ENCODE measurements at places on chromosomes 6 and 20.

- DNase-seq, result no peak
Observed at GRCh38 chr6:119459207-119459974, 109.8 kb upstream of the MAN1A1 start.

DNA sequence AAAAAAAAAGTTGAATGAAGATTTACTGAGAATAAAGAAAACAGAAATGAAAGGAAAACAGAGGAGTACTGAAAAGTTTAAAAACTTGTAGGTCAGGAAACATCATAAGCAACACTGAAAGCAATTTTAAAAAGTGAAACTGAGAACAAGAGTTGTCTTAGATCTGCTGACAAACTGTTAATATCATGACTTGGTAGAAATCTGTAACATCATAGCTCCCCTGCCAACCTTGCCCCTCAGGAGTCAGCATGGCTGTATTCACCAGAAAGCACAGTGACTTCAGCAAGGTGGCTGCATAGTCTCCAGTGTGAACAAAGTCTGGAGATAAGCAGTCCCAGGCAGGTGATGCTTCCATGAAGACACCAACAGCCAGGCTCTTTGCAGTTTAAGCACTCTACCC lies 5.3 kb downstream of the NAA20 start:
- no peak for DNase-seq

GRCh38 chr20:47139934-47140535 lies 216.5 kb downstream of the ZMYND8 start:
- DNase-seq, result no peak

DNA sequence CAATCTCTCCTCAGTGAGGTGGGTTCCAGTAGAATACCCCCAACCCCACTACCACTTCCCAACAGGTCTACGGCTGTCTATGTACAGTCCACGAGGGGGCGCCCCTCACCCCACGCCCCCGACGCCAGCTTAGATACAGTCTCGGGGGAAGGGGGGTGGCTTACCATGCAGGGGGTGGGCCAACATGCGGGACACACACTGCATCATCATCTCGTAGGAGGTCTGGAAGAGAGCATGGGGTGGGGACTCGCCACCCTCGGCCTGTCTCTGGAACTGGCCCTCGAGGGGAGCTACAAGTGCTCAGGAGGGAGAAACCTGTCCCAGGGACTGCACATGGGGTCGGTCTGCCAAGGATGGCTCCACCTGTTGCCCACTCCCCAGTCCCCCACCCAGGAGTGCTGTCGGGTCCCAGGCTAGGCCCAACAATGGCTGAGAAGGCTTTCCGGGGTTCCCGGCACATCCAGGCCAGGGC lies 8.5 kb downstream of the MTCH1 start:
- DNase-seq, result no peak

- DNase-seq, result no peak
Observed at GRCh38 chr20:46299078-46299477, 9.2 kb downstream of the CDH22 start.

DNA sequence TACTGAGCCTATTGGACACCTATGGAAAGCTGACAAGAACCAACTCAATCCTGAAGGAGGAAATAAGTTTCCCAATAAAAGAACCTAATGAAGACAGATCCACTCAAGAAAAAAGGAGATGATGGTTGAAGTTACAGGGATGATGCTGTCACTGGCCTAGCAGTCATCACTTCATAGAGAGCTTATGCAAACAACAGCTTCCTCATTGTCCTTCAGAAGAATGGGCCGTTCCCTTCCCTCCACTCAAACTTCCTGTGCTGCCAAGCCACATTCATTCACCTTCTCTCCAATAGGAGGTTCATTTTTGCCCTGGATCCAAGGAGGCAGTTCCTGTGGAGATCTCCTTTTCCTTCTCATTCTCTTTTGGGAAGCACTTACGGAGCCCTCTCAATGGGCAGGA lies 13.8 kb upstream of the PM20D2 start:
- DNase-seq, result no peak

DNA sequence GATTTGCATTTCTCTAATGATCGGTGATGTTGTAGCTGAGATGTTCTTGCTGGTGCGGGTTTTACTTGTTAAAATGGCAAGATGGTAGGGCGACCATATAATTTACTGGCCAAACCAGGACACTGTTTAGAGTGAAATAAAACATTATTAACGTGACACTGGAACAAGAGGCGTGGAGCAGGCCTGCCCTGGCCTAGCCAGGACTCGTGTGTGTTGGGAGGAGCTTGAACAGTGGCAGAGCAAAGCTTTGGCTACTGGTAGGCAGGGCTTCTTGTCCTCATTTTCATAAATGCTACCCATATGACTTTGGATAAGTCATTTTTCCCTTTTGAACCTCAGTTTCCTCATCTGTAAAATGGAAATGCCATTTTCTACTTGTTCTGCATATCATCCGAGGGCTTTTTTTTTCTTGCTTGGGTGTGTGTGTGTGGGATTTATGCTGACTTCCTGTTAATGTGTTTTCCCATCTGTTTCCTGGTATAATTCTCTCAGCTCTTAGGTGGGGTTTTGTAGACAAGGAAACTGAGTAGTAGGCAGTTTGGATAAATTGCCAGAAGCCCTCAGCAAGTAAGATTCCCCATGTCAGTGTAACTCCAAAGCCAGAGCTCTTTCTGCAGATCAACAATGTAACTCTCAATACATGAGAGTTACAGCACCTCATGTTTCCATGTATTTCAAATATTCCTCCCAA lies 81.7 kb downstream of the TOX2 start:
- no peak for DNase-seq

DNA sequence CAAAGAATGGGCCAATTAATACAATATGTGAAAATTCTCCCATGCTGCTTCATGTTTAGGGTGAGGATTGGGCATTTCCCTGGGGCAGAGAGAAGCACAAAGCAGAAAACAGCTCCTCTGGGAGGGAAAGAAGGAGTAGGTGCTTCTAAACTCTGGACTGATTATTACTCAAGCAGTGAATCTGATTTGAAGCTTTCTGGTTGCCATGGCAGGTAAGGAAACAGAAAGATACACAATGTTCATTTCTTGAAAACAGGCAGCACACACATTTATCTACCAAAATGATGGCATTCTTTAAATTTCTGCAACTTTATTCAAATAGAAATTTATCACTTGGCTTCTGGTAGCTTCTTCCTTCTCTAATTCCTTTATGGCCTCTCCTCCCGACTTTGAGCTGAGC lies 305.4 kb upstream of the CHD6 start:
- DNase-seq, result no peak

- peak; percentile 52 for DNase-seq
Observed at GRCh38 chr6:108635505-108636226, 74.9 kb downstream of the FOXO3 start.

GRCh38 chr6:75488033-75488432 lies 5.6 kb downstream of the FILIP1 start:
- no peak for DNase-seq

- no peak for DNase-seq
Observed at GRCh38 chr6:122077603-122078002, 321.8 kb upstream of the HSF2 start.

GRCh38 chr6:135801755-135802465 lies 49.6 kb upstream of the PDE7B start:
- DNase-seq, result no peak

DNA sequence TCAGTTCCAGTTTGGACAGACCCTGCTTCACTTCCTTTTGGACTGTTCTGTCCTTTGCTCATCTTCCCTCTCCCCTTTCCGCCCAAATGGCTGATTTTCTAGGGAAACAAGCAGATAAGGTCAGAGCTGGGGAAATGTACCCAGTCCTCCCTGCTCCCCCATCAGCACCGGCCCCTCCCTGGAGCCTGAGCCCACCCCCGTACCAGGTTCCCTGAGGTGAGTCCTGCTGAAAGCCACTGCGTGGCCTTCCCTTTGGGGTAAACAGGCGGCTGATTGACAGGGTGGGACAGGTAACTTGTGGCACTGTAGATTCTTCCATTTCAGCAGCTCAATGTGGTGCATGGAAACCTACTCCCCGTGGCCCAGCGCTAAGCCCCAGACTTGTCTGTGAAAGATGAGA lies 70.5 kb downstream of the NPEPL1 start:
- DNase-seq, result no peak

GRCh38 chr6:75116946-75117345 lies 88.9 kb downstream of the COL12A1 start:
- DNase-seq, result no peak

DNA sequence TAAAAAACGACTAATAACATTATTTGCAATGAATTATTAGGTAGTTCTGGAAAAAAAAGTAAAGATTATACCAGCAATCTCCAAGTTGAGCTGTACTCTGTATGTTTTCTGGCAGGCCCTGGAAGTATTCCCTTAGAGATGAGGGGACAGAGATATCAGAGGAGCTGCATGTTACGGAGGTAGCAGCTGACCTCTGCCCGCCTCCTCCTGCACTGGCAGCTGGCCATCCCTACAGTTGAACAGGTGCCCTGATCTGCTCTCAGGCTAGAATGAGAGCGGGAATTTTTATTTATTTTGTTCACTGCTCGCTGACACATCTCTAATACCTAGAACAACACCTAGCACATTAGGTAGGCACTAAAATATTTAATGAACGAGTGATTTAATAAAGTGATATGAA lies 23.1 kb downstream of the FBXL4 start:
- DNase-seq, result no peak

DNA sequence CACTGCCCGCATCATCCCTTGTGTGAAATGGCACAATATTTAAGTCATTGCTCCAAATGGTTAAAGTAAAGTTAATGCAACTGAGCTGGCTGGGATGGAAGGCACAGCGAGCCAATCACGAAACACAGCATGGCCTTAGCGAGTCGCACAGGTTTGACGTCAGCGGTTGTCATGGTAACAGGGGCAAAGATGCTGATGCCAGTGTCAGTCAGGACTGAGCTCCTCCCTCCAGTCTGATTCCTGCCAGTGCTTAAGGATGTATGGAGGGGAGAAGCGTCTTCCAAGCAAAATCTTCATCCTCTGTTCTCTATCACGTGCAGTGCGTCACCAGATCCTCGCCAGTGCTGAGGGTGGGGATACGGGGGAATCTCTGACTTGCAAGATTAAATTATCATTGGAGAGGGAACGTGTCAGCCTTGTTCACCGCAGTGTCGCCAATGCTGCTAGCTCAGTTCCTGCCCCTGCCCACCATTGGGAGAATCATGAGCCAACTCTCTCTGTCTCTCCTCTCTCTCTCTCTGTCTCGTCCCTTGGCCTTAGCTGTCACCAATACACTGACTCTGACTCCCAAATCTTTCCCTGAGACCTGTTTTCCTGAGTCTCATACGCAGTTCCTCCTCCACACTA lies 24.5 kb downstream of the TSPYL4 start:
- no peak for DNase-seq

GRCh38 chr6:106520711-106521401 lies 108.4 kb downstream of the RTN4IP1 start:
- DNase-seq, result no peak

DNA sequence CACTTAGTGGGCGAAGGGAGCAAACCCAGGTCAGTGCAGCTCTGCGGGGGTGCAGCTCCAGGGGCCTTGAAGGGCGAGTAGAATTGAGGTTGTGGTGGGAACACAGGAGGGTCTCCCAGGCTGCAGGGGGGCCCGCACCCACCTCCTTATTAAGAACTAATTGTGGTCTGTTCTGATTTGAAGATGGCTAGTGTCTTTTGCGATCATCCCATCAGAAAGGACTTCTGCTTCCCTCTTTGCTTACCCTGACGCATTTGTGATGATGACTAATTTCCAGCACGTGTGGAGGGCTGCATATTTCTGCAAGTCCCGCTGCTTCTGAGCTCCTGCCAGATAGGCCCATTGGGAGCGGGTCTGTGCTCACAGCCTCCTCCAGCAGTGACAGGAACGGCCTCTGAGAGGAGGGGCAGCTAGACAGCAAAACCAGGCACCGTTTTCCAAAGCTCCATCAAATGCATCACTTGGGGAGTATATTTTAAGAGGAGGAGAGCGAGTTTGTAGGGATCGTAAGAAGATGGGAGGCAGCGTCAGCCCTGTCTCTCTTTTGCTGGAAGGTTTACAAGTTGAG lies 268.9 kb downstream of the CDH4 start:
- no peak for DNase-seq

- no peak for DNase-seq
Observed at GRCh38 chr6:36141091-36141490, 10.8 kb downstream of the MAPK13 start.

GRCh38 chr6:165718491-165718891 lies 55.5 kb upstream of the PDE10A start:
- no peak for DNase-seq

DNA sequence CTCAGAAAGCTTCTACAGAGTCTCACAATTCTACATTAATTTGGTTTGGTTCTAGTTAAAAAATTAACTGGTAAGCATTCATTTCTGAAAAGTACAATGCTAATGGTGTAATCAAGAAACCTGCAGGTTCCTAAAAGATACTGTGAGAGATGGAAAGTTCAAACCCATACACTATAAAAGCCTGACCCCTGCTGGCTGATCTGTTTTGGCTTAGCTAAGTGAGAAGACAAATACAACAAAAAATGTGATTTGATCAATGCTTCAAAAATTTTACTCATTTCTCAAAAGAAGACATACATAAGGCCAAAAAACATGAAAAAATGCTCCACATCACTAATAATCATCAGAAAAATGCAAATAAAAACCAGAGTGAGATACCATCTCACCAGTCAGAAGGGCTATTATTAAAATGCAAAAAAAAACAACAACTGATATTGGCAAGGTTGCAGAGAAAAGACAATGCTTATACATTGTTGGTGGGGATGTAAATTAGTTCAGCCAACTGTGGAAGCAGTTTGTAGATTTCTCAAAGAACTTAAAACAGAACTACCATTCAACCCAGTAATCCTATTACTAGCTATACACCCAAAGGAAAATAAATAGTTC lies 102.8 kb downstream of the MOXD1 start:
- no peak for DNase-seq

GRCh38 chr6:134741200-134741536 lies 208.7 kb downstream of the ALDH8A1 start:
- no peak for DNase-seq

DNA sequence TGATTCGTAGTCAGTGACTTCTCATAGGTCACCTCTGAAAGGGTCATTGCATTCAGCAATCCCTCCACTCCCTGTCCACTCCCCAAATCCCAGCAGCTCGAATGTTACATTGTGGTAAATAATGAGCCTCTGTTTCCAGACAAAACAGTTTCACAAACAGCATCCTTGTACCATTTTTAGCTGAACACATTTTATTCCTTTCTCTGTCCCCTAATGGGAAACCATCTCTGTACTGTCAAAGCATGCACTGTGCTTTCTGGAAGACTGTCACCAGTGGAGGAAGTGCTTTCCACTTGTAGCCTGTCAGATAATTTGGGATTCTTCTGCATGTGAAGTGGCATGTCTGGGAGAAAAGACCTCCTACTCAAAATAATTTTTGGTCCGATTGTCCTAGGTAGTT lies 82.0 kb downstream of the SLC35F1 start:
- no peak for DNase-seq

DNA sequence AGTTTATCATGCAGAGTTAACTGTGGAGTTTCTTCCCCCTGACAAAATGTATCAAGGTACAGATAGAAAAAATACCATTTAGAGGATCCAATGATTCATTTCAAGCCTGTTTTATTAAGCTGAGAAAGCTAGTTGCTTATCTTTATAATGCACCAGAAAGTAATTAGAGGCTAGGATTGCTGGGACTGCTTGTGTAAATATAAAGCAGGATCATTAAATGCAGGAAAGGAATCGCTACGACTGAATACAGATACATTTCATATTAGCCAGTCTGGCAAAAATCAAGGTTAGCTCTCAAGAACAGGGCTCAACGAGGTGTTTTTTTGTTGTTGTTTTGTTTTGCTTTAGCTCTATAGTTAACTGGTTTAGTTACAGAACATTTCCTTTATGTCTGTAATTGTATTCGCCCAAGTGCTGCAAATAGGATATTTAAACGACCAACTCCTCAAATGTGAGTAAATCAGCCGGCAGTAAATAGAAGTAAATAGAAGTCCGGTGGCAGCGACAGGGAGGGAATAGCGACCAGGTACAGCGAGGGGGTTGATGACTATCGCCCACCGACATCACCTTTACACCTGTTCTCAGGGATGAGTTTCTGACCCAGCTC lies 748 bp downstream of the UBE2J1 start:
- DNase-seq, result no peak
